ENCODE measurements at places on chromosomes 1 and 21. TPM values are rescaled to one million over a fixed set of nuclear protein-coding genes. Genes with fewer than 3 reads are reported as not detected.

- DNase-seq, result peak; percentile 99
Observed at GRCh38 chr1:182955596-182956588, 2.9 kb upstream of the SHCBP1L start.

DNA sequence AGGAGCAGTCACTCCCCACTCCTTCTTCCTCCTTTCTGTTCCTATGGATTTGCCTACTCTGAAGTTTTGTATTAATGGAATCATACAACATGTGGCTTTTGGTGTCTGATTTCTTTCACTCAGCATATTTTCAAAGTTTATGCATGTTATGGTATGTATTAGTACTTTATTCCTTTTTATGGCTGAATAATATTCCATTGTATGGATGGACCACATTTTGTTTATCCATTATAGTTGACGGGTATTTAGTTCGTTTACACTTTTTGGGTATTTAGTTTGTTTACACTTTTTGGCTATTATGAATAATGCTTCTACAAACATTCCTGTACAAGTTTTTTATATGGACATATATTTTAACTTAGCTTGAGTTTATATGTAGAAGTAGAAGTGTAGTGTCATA, 113.1 kb downstream of the PCBP3 start:
- no peak for DNase-seq

GRCh38 chr1:65948609-65949229, 156.0 kb downstream of the PDE4B start:
- peak; percentile 95 for DNase-seq

DNA sequence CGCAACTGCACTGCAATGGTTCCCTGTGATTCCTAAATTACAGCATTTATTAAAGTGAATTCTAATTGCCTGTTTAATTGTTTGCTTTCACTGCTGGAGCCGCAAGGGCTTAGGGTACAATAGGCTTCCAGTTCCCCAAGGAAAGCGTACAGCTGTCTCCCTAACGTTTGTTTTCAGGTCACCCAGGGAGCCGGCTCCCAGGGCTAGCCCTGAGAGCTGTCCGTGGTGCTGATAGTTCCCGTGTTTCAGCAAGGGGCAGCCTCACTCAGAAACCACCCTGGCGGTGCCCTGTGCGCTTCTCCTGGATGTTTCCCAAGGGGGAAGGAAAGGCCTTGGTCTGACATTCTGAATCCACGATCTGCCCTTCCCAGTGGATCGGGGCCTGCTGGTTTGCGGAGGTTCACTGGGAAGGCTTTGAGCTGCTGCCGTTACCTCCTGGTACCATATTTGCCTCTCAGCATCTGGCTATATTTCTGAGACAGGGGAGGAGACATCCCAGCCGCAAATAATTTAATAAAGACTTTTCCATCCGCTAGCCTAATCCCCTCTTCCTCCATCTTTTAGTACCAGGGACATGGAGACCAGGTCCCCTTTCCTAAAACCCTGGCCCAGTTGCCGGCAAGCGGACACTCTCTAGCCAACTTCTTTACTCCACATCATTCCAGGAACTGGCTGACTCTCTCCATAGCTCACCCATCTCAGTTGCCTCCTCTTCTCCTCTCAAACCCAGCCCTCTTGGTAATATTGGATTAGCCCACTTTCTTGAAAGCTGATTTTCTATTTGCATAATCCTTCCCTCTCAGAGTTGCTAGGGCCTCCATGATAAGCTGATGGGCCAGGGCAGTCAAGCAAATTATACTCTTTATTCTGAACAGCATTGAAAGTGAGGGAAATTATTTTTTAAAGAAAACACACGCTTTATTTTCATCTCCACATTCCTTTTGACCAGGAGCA, 149.0 kb downstream of the IGSF21 start:
- DNase-seq, result peak; percentile 1

DNA sequence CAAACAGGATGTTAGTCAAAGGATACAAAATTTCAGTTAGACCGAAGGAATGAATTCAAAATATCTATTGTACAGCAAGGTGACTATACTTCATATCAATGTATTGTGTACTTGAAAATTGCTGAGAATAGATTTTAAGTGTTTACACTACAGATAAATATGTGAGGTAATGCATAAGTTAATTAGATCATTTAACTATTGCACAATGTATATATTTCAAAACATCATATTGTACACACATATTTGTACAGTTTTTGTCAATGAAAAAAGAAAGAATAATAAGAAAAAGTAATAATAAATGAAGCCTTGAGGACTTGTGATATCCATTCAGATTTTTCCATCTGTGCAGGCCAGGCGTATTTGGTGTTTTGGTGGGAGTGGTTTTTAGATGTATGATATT, 367.4 kb upstream of the SNX7 start:
- no peak for DNase-seq

DNA sequence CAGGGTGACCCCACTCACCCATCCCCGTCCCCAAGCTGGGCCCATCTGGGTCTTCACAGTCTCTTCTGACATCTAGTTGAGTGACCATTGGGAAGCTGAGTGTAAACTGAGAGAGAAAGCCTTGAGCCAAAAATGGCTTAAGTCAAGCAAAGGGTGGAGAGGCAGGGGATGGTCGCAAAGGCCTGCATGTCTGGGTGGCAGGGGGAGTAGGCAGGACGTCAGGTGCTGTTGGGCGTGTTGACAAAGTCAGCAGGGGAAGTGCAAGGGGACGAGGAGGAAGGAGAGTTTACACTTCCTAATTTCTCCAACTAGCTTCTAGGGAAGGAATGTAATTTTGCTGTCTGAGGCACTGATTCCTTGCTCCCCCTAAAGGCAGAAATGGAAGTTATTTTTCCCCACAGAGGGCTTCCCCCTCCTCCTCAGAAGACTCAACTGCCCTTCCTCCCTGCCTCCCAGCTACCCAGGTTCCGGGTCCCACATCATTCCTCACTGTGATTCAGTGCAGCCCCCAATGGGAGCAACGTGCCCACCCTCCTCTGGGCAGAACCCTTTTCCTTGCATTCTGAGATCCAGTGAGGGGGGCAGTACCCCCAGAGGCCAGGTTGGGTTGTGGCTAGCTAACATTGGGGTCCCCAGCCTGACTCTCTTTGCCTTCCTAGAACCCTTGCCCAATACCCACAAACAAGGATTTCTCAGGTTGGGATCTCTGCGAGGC, 1.2 kb upstream of the ADORA1 start:
- DNase-seq, result peak; percentile 47

- DNase-seq, result no peak
Observed at GRCh38 chr1:45876000-45876617, 72.7 kb downstream of the MAST2 start.

- DNase-seq, result no peak
Observed at GRCh38 chr1:172698224-172698623, 39.3 kb downstream of the FASLG start.

- no peak for DNase-seq
Observed at GRCh38 chr1:211347077-211347844, 20.6 kb downstream of the TRAF5 start.

- DNase-seq, result no peak
Observed at GRCh38 chr1:151267760-151268159, 13.2 kb downstream of the PSMD4 start.

DNA sequence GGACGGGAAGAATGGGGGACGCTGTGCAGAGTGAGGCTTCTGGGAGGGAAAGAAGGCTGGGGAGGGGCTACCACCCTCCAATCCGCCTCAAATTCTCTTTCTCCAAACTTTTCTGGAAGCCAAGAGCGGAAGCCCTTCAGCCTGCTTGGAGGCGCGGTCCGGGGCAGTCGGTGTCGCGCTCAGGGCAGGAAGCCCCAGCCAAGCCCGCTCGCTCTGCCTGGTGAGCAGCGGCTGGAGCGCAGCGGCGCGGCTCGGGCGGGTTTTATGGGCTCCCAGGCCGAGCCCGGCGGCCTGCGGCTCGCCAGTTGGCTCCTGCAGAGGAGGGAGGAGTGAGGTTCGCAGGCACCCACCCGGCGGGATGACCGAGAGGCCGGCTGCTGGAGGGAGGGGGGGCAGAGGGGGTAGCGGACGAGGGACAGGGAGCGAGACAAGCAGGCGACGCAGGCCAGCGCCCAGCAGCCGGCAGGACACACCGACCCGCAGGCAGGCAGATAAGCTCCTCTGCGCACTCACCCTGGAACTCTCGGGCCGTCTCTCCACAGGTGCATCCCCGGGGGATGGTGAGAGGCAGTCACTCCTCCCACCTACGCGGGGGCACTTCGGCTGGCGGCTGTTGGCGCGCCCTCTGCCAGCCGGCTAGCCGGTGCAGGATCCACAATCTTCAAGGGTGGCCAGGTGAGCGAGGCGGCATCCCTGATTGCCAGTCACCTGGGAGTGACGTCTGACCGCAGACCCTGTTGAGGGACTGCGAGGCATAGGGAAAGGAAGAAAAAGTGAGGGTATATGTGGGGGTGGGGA, at the start of gene AVPR1B:
TSS of gene AVPR1B (minus strand) at position 238 of the 798 bp plus-strand sequence. CDS start 498 bp downstream, outside the sequence.
- peak; percentile 7 for DNase-seq

GRCh38 chr21:37878946-37879660, 37.2 kb downstream of the KCNJ6 start:
- peak; percentile 92 for DNase-seq

GRCh38 chr1:45305231-45305630, 21.5 kb upstream of the HPDL start:
- no peak for DNase-seq

DNA sequence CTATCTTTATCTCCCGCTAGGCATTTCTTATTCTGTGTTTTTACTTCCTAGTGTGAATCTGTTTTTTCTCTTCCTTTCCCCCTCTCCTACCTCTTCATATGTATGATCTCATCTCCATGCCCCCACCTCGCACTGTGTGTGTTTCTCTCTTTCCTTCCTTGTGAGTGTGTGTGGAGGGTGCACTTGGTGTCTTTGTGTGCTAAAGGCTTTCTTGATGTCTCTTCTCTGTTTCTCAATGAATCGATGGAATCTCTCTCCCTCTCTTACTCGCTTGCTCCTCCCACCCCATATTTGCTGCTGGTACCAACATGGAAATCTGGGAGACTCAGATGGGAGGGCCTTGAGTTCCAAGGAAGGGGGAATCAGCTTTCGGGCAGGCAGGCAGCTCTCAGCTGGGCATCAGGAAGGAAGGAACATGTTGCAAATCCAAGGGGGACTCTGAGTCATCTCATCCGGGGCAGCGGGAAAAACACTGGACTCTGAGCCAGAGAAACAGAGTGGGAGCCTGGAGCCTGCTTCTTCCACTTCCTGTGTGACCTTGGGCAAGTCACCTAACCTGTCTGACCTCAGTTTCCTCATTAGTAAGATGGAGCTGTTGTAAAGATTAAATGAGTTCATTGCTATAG, 147.5 kb downstream of the PTPRU start:
- peak; percentile 61 for DNase-seq

DNA sequence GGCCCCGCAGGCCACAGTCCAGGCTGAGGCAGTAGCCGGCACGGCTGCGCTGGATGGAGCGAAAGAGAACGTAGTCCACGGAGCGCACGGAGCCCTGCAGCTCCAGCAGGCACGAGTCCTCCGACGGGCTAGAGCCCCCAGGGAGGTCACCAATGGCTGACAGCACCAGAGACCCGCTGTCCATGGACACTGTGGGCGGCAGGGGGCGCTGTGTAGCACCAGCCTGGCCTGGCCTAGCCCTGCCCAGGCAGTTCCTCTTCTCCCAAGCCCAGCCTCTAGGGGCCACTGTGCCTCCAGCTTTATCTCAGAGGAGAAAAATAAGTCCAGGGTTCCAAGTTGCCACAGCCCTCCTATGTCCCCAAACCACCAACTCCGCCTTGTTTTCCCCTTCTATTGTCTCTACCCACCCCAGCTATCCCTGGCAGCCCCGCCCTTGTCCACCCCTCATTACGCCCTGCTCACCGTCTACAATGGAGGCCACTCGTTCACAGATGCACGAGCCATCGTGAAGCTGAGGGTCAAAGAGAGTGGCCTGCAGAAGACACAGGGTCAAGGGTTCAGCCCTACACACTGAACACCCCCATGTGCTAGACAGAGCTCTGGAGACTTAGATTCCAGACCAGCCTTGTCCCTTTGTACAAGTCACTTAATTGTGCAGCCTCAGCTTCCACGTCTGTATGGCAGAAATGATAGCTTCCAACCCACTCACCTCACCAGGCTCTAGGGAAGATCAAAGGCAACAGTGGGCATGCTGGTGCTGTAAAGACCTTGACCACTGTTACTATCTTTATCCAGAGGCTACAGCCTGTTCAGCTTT, 4.4 kb downstream of the ENTREP3 start:
- DNase-seq, result peak; percentile 89

DNA sequence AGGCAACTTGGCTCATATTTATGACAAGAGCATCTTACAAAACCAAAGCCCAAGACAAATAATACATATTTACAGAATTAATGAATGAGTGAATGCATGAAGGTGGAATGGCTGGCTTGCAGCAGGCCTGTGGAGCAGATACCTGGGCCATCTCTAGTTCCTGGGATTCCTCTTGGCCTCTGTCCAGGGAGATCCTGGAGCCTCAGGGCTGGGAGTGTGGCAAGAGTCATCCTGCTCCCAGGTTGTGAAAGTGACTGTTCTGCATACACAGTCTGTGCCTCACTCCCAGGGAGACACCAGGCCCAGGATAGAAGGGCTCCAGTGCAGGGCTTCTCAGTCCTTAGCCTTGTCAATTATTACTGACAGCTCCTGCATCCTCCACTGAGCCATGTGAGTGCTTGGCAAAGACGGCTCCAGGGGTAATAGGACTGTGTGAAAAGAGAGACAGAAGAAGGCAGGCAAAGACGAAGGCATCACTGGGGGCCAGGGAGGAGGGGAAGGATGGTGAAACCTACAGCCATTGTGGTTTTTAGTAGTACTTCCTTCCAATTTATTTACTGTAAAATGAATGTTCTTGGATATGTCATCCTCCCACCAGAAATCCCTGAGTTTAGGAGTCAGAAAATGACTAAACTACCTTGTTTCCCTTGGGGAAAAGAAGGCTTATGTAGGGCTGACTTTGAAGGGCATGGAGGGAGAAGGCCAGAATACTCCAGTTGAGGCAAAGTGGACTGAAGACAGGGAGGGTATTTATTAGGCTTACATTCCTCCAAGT, 14.3 kb upstream of the KPRP start:
- no peak for DNase-seq

DNA sequence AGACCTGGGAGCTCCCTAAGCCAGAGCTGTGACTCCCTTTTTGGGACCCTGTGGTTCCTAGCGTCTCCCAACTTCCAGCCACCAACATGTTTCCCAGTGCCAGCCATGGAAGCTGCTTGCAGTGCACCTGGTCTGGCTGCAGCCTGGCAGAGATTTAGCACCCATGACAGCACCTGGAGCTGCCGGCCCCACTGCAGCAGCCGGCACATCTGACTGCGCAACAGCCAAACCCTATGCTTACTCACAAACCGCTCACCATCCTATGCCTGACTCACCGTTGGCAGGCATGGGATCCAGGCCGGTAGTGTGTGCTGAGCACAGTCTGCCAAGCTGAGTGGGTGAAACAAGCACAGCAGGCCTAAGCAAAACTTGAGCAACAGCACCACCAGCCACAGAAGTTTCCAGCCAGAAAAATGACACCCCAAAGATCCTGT, 435.9 kb upstream of the PRMT6 start:
- peak; percentile 7 for DNase-seq

Gene APCS
- not detected for total RNA-seq

Gene TMCC2
- 2.8 TPM for total RNA-seq

Gene ZFP69
- 1.2 TPM for total RNA-seq

Gene OR10Z1
- total RNA-seq, result not detected

Gene RYR2
- 0.06 TPM for total RNA-seq

Gene PCSK9
- total RNA-seq, result 0.11 TPM

Gene PRMT6
- total RNA-seq, result 20.9 TPM

Gene BLACAT1
- not detected for total RNA-seq

All from LHCN-M2 (cell line).